ENCODE measurements at places on chromosomes 12 and 14. TPM values are rescaled to one million over a fixed set of nuclear protein-coding genes. Genes with fewer than 3 reads are reported as not detected.

Gene CPNE8
- 12.6 TPM for total RNA-seq

Gene CD163
- total RNA-seq = not detected

DNA sequence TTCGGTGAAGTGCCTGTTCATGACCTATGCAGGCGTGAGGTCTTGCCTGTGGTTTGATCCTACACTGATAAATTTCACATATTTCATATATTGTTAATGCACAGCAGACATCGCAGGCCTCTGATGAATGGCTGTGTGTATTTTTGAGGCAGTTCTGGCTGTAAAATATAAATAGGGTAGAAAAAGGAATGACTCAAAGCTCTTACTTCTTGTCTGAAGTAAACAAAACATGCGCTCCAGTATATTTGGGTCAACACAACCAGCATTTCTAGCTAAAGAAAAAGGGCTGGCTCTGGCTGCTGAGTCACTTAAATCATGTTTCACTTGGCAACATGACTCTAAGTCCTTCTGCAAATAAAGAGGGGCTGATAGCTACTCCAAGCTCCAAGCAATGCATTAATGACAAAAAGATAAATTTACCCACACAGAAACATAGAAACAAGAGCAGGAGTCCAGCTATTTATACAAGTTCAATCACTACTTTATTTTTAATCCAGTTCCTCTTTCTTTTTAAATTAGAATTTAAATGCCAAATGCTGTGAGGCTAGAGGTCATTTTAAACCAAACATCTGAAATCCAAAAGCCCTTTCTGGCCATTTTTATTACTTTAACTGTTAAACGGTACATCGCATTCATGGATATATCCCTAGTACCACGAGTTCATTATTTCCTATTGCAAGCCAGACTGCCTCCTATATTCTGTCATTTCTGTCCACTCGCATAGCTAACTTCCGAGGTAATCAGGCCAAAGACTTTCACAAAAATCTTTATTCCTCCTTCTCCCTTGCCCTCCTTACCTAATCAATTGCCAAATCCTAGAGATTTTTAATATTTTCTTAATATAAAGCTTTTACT is 54.3 kb upstream of the TMCC3 start:
- no peaks in the 10 kb centered on the region for H3K36me3 ChIP-seq
- 0 out of 2 replicates have a peak overlapping the region, but pooled peaks have one; percentile 26 for H3K4me3 ChIP-seq
- peak; percentile 96 for DNase-seq
- no peaks in the 10 kb centered on the region for H3K27me3 ChIP-seq
- H3K27ac ChIP-seq = peak overlapping the region; percentile 32

Gene SAMD15
- total RNA-seq = 1.2 TPM

DNA sequence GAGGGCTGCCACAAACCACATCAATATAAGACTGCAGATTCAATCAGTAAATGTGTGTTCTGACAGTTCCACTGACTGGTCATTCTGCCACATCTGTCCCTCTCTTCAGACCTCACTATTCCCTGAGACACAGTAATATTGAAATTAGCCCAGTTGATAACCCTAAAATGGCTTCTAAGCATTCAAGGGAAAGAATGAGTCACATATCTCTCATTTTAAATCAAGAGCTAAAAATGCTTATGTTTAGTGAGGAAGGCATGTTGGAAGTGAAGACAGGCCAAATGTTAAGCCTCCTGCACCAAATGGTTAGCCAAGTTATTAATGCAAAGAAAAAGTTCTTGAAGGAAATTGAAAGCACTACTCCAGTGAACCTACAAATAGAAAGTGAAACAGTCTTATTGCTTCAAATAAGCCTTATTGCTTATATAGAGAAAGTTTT is 24.5 kb upstream of the KIF21A start:
- no peaks in the 10 kb centered on the region for H3K36me3 ChIP-seq
- no peak overlapping the region for H3K27ac ChIP-seq
- no peak for DNase-seq
- no peak overlapping the region for H3K4me3 ChIP-seq
- H3K4me1 ChIP-seq = no peaks in the 10 kb centered on the region

Gene GARIN6
- not detected for total RNA-seq

DNA sequence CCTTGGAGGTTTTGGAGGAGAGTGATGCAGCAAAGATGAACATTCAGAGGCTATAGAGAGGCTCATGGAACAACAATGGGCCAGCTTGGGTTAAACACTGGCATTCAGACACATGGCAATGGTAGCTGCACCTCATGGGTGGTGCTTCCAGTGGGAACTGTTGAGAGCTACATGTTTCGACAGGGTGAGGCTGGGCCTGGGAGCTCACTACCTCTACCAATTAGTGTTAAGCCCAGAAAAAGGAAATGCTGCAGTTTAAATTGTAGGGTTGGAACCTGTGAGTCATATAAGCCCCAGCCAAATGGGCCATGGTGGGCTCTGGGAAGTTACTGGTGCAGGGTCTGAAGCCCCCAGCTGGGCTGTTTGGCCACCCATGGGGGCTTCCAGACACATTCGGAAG is 279.7 kb downstream of the ZFP36L1 start:
- no peak overlapping the region for H3K27ac ChIP-seq
- no peaks in the 10 kb centered on the region for H3K36me3 ChIP-seq
- no peak for DNase-seq
- H3K27me3 ChIP-seq = no peaks in the 10 kb centered on the region
- H3K4me1 ChIP-seq = peaks cover 19% of the 10 kb centered on the region

Gene SLC2A14
- not detected for total RNA-seq

GRCh38 chr12:53960187-53961024 is 5.7 kb downstream of the HOXC12 start:
- no peaks in the 10 kb centered on the region for H3K36me3 ChIP-seq
- H3K27me3 ChIP-seq = no peaks in the 10 kb centered on the region
- H3K4me3 ChIP-seq = no peak overlapping the region

- no peaks in the 10 kb centered on the region for H3K36me3 ChIP-seq
- no peak overlapping the region for H3K4me3 ChIP-seq
- peaks cover 50% of the 10 kb centered on the region for H3K27me3 ChIP-seq
- DNase-seq = no peak
- no peaks in the 10 kb centered on the region for H3K4me1 ChIP-seq
Observed at GRCh38 chr12:119139448-119139847, 39.3 kb upstream of the HSPB8 start.

DNA sequence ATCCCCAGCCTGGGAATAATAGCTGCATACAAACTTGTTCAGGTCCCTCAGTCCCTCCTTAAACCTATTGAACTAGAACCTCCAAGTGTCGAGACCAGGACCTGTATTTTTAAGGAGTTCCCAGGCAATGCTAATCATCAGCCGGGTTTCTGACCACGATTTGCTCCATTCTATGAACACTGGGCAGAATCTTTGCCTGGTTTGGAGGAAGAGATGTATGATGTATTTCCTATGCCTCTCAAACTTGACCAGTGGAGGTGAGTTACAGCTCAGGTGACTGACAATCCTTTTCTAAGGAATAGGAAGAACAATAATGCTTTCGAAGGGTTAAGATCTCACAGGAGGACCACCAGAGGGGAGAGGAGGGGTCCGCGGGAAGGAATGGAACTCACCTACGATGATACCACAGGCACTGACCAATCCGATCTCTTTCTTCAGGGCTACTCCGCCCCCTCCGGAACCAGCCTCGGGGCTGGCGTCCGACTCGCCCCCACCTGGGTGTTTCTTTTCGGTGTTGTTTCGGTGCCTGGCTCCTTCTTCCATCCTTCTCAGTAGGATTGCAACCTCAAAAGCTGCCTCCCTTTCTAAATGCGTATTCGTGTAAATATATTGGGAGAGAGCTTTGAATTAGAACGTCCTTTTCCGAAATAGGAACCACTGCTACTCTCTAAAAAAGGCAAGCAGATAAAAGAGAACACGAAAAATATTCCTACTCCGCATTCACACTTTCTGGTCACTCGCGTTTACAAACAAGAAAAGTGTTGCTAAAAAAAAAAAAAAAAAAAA is 895 bp downstream of the SLC7A8 start:
- no peaks in the 10 kb centered on the region for H3K36me3 ChIP-seq
- H3K4me1 ChIP-seq = peaks cover 13% of the 10 kb centered on the region
- DNase-seq = peak; percentile 35

Measured in PC-3 (cell line).